ENCODE measurements at places on chromosomes 13 and 19.

GRCh38 chr19:3570606-3571011, 2.1 kb upstream of the HMG20B start:
- peaks cover 22% of the 10 kb centered on the region for H3K36me3 ChIP-seq
- H3K4me1 ChIP-seq, result peaks cover 13% of the 10 kb centered on the region
- H3K4me3 ChIP-seq, result no peak overlapping the region
- DNase-seq, result no peak
- no peaks in the 10 kb centered on the region for H3K27me3 ChIP-seq

GRCh38 chr19:4633140-4633967, 6.0 kb upstream of the TNFAIP8L1 start:
- peaks cover 9% of the 10 kb centered on the region for H3K4me1 ChIP-seq
- peak overlapping the region; percentile 77 for H3K27ac ChIP-seq
- peak; percentile 39 for DNase-seq
- no peak overlapping the region for H3K4me3 ChIP-seq

- H3K36me3 ChIP-seq, result peaks cover 46% of the 10 kb centered on the region
- DNase-seq, result no peak
- H3K4me3 ChIP-seq, result no peak overlapping the region
- no peaks in the 10 kb centered on the region for H3K27me3 ChIP-seq
- peaks cover 5% of the 10 kb centered on the region for H3K4me1 ChIP-seq
Observed at GRCh38 chr13:78631077-78631476, 27.7 kb upstream of the POU4F1 start.

DNA sequence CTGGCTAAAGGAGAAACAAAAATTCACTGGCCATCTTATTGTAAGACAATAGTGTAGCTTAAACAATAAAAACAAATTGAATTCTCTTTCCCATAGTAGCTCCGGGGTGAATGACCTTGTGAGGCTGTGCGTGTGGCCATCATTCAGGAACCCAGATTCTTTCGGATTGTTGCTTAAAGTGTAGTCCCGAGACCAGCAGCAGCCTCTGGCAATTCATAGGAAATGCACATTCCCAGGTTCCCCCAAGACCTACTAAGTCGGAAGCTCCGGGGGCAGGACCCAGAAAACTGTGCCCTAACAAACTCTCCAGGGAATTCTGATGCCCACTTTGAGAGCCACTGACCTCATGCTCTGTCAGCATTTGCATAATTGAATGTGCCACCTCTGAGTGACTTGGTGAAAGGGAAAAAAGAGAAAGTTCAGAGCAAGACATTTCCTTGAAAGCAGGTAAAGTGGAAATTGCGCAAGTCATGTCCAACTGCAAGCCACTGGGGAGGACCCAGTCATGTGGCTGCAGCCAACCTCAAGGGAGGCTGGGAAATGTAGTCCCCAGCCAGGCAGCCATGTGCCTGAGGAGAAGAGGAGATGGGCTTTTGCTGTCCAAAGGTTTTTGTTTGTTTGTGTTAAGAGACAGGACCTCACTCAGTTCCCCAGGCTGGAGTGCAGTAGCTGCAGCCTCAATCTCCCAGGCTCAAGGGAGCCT, 50.7 kb upstream of the PNMA8B start:
- no peak for DNase-seq
- peaks cover 4% of the 10 kb centered on the region for H3K4me1 ChIP-seq
- no peaks in the 10 kb centered on the region for H3K36me3 ChIP-seq
- no peak overlapping the region for H3K27ac ChIP-seq

GRCh38 chr19:29667901-29668341, 2.7 kb downstream of the PLEKHF1 start:
- DNase-seq, result peak; percentile 68
- peak overlapping the region; percentile 94 for H3K4me3 ChIP-seq
- no peaks in the 10 kb centered on the region for H3K27me3 ChIP-seq
- peak overlapping the region; percentile 93 for H3K27ac ChIP-seq

DNA sequence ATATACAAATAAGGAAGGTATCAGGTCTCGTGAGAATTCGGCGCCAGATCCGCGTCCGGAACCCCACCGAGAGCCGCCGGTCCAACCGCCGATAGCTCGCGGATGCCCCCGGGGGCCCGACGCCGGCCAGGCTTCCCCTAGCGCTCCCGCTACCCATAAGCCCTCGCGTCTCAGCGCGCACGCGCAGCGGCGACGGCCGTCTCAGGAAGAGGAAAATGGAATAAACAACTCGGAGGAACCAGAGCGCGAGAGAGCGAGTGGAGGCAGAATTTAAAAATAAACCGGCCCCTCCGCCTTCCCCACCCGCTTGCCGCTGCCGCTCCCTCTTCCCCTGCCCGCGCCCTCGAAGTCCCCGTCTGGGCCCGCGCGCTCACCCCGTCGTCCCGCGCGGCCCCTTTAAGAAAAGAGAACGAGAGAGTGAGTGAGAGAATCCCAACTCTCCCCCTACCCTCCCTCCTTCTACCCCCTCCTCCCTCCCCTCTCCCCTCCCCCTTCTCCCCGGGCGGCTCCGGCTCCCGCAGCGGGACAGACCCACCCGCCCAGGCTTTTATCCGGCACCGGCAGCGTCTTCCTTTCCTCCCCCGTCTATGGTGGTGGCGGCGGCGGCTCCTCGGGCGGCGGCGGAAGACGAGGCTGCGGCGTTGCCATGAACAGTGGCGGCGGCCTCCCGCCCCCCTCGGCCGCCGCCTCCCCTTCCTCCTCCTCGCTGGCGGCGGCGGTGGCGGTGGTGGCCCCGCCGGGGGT, at the start of gene PAN3:
Gene PAN3, plus strand, starts transcription at position 534 of the 744 bp plus-strand sequence. Its CDS starts 113 bp downstream, at position 647.
- peak; percentile 90 for DNase-seq
- peaks cover 28% of the 10 kb centered on the region for H3K4me1 ChIP-seq
- peak within 1 kb of the TSS; percentile 68 for H3K4me3 ChIP-seq
- H3K36me3 ChIP-seq, result peaks cover 32% of the 10 kb centered on the region
- no peaks in the 10 kb centered on the region for H3K27me3 ChIP-seq

GRCh38 chr19:43814663-43815352, 12.3 kb upstream of the ZNF283 start:
- H3K27me3 ChIP-seq, result peaks cover 42% of the 10 kb centered on the region
- no peak for DNase-seq
- H3K4me1 ChIP-seq, result peaks cover 3% of the 10 kb centered on the region
- H3K36me3 ChIP-seq, result peaks cover 2% of the 10 kb centered on the region
- no peak overlapping the region for H3K4me3 ChIP-seq

GRCh38 chr13:95245071-95245470, 56.2 kb downstream of the ABCC4 start:
- DNase-seq, result no peak
- H3K4me1 ChIP-seq, result peaks cover 11% of the 10 kb centered on the region
- H3K27ac ChIP-seq, result no peak overlapping the region
- no peak overlapping the region for H3K4me3 ChIP-seq
- H3K27me3 ChIP-seq, result no peaks in the 10 kb centered on the region

DNA sequence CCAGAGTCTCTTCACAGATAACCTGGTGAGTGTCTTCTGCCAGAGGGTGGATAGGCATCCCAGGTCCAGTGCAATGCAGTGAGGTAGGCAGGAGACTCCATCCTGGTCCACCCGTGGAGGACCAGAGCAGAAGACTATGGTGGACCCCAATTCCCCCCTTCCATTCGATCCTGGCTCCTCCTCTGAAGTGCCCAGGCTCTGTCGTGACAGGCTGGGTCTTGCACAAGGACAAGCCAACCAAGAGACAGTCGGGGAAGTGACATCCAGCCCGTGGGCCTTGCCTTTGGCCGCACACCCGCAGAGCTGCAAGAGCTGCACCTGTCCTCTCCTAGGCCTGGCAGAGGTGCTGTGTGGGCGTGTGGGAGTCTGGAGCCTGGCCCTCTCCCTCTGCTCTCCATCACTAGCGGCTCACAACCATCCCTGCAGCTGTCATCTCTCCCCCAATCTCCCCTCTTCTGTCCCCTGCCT, 3.1 kb downstream of the ZNF784 start:
- peaks cover 36% of the 10 kb centered on the region for H3K36me3 ChIP-seq
- no peaks in the 10 kb centered on the region for H3K27me3 ChIP-seq
- peaks cover 15% of the 10 kb centered on the region for H3K4me1 ChIP-seq
- H3K4me3 ChIP-seq, result no peak overlapping the region
- no peak overlapping the region for H3K27ac ChIP-seq
- no peak for DNase-seq

GRCh38 chr13:52812941-52813340, 35.5 kb downstream of the PCDH8 start:
- peaks cover 21% of the 10 kb centered on the region for H3K27me3 ChIP-seq

GRCh38 chr13:69959046-69959445, 148.6 kb upstream of the ATXN8OS start:
- no peaks in the 10 kb centered on the region for H3K36me3 ChIP-seq
- H3K27me3 ChIP-seq, result no peaks in the 10 kb centered on the region
- H3K27ac ChIP-seq, result no peak overlapping the region

DNA sequence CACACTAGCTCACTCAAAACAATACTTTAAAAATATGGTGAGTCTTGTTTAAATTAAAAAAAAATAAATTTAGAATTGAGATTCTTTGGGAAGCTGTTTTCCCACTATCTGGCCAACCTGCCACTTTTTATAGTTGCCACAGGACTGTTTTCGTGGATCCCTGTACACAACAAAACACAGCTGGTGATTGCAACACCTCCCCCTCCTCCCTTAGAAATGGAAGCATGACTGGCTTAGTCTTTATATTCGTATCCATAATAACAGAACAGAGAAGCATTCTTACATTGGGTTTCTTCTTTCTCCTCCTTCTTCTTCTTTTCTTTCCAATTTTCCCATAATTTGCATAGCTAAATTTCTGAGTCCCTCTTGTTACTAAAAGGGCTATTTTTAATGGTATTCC, 79.5 kb upstream of the GJB6 start:
- no peaks in the 10 kb centered on the region for H3K36me3 ChIP-seq
- H3K4me1 ChIP-seq, result no peaks in the 10 kb centered on the region
- H3K27ac ChIP-seq, result no peak overlapping the region
- DNase-seq, result no peak
- H3K27me3 ChIP-seq, result peaks cover 28% of the 10 kb centered on the region

DNA sequence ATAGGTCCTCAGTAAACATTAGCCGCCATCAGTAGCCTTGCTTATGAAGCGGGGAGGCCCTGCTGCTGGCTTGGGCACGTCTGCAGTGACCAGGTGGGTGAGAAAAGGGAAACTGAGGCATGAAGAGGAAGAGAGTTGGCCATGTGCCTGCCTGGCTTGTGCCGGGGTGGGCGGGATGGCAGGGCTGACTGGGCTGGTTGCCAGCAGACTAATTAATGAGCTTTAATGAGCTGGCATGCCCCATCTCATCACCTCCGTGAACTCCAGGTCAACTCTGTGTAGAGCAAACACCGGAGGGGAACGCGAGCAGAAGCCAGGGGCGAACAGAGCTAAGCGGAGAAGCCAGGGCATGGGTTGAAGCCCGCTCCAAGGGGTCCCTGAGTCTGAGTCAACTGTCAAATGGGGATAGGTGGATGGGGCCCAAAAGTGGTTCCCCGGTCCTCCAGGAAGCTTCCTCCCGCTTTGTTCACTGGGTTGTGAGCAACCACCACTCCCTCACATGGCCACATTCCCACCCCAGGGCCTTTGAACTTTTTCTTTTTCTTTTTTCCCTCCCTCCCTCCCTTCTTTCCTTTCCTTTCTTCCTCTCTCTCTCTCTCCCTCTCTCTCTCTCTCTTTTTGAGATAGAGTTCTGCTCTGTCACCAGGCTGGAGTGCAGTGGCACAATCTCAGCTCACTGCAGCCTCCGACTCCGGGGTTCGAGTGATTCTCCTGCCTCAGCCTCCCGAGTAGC, 8.7 kb downstream of the NR2F6 start:
- peaks cover 6% of the 10 kb centered on the region for H3K4me1 ChIP-seq
- no peaks in the 10 kb centered on the region for H3K27me3 ChIP-seq
- no peak overlapping the region for H3K27ac ChIP-seq
- H3K36me3 ChIP-seq, result peaks cover 9% of the 10 kb centered on the region
- DNase-seq, result no peak

GRCh38 chr13:98214008-98214643, 37.1 kb upstream of the RNF113B start:
- peaks cover 5% of the 10 kb centered on the region for H3K36me3 ChIP-seq
- H3K4me1 ChIP-seq, result peaks cover 1% of the 10 kb centered on the region
- no peak overlapping the region for H3K27ac ChIP-seq

DNA sequence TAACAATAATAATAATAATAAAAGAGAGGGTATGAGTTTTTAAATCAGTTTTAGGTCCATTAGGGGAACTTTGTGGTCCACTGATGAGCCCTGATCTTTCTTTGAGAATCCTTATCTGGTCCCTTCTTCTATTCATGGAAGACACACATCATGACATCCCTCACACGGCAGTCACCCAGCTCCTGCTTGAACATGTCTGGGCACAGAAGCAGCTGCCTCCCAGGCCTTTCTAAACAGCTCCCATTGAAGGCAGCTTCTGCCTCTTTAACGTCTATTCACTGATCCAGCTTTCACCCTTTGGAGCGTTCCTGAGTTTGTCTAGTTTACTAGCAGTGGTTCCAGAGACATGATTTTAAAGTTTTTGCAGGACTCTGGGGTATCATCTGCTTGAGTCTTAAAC, 42.6 kb upstream of the STK24 start:
- no peaks in the 10 kb centered on the region for H3K27me3 ChIP-seq
- no peak overlapping the region for H3K27ac ChIP-seq
- H3K4me1 ChIP-seq, result no peaks in the 10 kb centered on the region

DNA sequence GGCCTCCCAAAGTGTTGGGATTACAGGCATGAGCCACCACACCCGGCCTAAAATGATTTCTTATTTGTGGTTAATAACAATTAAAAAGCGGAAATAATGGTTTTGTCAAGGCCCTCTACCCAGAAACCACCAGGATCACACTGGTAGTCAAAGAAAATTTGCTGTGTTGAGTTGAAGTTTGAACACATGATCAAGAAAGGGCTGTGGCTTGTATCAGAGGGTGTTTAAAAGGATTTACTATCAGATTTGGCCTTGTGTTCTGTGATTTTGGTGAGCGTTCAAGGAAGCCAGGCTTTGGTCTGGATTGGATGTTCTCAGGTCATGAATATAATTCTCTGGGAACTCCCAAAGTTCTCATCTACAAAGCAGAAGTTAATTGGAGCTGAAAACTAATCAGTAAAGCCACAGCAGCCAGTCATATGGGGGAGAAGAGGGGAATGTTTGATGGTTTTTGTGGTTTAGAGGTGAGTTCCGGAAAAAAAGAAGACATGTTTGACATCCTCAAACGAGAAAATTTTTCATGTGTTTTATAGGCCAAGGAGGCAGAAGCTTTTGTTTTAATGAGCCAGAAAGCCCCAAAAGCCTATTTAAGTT, 10.6 kb upstream of the ZNF556 start:
- no peaks in the 10 kb centered on the region for H3K27me3 ChIP-seq
- no peak overlapping the region for H3K4me3 ChIP-seq
- H3K4me1 ChIP-seq, result peaks cover 4% of the 10 kb centered on the region
- H3K36me3 ChIP-seq, result peaks cover 17% of the 10 kb centered on the region
- H3K27ac ChIP-seq, result peak overlapping the region; percentile 1

GRCh38 chr13:63909726-63910375, 2494.2 kb upstream of the PCDH20 start:
- no peaks in the 10 kb centered on the region for H3K36me3 ChIP-seq
- no peaks in the 10 kb centered on the region for H3K27me3 ChIP-seq
- H3K4me3 ChIP-seq, result no peak overlapping the region
- DNase-seq, result no peak

DNA sequence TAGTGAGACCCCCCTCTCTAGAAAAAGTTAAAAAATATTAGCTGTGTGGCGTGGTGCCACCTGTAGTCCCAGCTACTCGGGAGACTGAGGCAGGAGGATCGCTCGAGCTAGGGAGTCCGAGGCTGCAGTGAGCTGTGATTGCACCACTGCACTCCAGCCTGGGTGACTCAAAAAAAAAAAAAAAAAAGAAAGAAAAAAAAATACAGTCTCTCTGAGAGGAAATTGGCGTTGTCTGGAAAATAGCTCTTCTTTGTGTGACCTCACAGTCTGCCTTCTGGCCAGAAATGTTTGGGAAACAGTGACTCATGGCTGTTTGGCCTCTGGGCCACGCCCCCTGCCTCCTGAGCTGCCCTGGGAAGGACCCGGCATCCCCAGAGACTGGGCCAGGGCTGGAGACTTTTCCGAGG, 10.7 kb downstream of the MARCHF2 start:
- H3K27me3 ChIP-seq, result no peaks in the 10 kb centered on the region
- no peak overlapping the region for H3K27ac ChIP-seq
- peaks cover 15% of the 10 kb centered on the region for H3K36me3 ChIP-seq

Measured in effector memory CD8-positive, alpha-beta T cell (primary cell).